ENCODE measurements at places on chromosomes 11 and 22. TPM values are rescaled to one million over a fixed set of nuclear protein-coding genes. Genes with fewer than 3 reads are reported as not detected.

The RNF215 gene
- polyA plus RNA-seq, result 1.1 TPM

The NXPE1 gene
- not detected for polyA plus RNA-seq

The SYT7 gene
- polyA plus RNA-seq, result not detected

The RNF169 gene
- 1.6 TPM for polyA plus RNA-seq

The BACE1-AS gene
- 0.82 TPM for polyA plus RNA-seq

DNA sequence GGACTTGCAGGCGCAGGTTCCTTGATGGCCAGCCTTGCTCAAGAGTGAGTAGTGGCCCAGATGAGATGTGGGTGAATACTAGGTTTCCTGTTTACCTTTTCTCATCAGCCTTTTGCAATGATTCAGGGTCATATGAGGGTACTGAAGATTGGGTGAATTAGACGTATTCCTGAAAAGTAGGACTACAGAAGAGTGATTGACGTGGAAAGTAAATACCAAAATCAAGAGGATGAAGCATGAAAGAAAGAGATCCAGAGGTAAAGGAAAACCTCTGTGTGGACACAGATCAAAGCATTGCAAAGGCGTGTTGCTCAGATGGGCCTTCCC is 59.9 kb downstream of the CYB5R2 start:
- no peak for DNase-seq

DNA sequence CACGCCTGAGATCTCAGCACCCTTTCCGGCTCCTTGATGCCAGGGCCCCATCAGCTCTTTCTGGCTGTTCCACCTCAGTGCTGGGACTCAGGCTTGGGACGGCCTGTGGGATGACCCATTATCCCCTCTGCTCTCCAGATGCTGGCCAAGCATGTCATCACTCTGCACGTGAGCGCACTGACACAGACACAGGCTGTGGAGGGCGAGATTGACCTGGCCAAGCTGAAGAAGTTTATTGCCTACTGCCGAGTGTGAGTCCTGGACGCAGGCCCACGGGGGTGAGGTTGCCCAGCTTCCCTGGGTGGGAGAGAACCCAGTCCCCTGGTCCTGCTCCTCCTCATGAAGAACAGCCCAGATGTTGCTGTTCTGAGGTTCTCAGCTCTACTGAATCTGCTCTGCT is 17.7 kb downstream of the MCM5 start:
- no peak for DNase-seq

DNA sequence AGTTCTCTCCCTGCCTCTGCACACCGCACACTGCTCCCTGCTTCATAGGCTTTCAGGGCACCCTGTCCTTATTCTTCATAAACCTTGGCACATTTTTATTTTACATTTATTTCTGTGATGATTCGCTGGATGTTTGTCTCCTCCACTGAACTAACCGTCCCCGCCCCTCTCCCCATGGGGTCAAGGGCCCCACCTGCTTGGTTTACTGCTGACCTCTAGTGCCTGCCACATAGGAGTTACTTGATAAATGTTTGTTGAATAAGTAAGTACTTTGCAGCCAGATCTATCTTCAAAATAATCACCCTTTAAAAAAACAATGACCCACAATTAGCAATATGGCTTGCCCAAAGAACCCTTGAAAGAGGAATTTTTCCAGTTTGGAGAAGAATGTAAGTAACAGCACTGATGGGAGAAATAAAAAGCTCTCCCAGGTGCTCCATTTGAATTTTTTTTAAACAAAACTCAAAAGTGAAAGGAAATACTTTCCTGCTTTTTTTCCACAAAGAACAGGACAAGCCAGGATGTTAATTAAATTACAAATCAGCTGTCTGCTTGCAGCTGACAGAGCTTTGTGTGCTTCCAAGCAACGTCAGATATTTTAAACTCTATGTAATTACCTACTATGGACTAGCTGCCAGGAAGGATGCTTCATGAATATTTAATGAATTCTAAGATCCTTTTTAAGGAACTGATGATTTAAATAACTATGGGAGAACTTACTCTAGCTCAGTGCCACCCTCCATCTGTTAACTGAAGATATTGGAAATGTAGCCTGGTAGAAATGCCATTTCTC is 1083.6 kb downstream of the DLG2 start:
- DNase-seq, result no peak

DNA sequence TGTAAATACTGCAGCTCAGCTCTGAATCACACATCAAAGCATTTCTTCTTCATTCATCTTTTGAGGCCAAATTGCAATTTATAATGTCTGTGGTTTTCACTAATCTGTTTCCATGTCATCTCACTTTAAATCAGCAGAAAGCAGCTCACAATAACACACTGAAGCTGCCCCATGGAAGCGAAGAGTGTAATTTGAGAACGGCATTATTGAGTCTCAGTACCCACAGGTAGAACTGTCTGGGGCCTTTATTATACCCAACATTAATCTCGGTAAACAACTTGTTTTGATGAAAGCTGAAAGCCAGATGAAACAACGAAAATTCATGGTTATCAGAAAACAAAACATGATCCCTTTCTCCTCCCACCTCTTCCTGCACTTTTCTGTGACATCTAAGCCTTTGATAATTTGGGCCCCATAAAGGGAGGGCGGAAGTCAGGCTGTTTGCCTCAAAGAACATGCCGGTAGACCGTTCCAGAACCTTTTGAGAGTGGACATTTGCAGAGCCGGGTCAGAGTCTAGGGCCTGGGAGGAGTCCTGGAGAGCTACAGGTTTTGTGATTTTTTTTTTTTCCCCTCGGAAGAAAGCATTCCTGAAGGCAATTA is 68.2 kb upstream of the SESN3 start:
- DNase-seq, result peak; percentile 21

DNA sequence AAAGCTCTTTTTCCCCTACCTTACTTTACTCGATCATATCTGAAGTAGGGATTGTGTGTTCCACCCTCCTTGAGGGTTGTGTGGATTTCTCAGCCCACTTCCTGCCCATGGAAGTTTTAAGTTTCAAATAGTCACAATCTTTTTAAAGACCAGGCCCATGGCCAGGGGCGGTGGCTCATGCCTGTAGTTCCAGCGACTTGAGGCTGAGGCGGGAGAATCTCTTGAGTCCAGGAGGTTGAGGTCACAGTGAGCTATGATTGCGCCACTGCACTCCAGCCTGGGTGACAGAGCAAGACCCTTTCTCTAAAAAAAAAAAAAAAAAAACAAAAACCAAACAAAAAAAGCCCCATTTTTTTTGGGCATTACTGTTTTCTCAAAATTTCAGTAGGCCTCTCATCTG is 36.3 kb upstream of the LRRC10B start:
- DNase-seq, result no peak

GRCh38 chr22:29049655-29050263 is 11.9 kb downstream of the C22orf31 start:
- DNase-seq, result no peak

DNA sequence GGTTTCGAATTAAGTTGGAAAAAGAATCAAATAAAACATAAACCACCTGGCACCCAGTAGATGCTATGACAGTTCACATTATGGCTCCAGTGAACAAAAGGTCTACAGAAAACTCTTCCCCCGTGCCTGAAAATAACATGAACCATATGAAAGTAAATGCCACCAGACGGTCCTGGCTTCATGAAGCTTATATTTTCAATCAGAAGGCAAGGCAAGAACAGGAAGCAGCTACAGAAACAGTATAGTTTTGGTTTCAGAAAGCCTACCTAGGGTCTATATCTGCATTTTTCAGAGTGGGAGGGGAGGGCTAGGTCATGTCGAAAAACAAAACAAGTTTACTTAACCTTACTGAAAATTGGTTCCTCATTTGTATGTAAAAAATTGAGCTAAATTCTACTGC is 9.8 kb downstream of the RAB30 start:
- DNase-seq, result no peak

DNA sequence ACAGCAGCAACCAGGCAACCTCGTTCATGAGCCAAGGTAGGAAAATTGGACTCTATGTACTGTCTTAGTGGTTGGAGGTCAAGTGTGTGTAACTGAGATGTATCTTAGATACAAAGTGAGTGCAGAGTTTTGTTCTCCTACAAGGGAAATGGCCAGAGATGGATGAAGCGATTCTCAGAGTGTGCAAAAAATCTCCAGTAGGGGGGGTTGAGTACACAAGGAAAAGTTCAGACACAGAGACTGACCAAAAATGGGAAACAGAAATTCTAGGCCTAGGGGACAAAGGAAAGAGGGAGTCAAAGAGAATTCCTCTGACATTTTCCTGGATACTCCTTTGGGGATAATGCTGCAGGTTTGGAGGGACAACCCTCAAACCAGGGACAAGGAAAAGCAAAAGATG is 38.2 kb upstream of the OR5AK2 start:
- DNase-seq, result no peak

DNA sequence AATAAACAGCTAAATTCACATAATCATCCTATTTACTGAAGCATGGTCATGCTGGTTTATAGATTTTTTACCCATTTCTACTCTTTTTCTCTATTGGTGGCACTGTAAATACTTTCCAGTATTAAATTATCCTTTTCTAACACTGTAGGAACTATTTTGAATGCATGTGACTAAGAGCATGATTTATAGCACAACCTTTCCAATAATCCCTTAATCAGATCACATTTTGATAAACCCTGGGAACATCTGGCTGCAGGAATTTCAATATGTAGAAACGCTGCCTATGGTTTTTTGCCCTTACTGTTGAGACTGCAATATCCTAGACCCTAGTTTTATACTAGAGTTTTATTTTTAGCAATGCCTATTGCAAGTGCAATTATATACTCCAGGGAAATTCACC is 10.7 kb downstream of the RAG1 start:
- no peak for DNase-seq

DNA sequence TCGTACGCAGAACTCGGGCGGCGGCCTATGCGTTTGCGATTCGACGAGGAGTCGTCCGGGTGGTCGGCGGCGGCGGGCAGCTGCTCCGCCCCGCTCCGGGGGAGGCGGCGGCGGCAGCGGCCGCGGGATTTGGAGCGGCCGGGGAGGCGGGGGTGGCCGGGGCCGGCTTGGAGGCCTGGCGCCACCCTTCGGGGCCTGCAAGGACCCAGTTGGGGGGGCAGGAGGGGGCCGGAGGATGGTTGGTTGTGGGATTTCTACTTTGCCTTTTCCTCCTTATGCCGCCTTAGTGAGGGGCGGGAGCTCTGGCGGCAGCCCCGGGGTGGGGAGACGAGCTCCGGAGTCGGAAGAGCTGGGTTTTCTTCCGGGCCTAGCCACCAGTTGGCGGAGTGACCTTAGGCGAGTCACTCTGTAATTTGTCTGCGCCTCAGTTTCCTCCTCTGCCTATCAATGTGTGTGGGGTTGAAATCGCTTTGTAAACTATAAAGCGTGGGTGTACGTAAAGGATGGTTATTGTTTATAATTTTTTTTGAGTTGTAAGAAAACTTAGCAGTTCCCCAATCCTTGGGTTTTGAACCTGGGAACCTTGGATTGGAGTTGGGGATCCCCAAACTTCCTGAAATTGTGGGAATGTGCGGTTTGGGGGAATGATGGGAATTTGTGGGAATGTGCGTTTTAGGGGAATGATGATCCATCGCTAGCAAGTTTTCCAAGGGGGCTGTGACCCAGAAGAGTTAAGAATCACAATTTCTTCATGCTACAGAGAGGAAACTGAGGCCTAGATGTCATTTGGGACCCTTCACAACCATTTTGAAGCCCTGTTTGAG is 679 bp downstream of the TUG1 start:
- DNase-seq, result no peak

- DNase-seq, result no peak
Measured at GRCh38 chr11:64998141-64998540, 1.4 kb upstream of the BATF2 start.

DNA sequence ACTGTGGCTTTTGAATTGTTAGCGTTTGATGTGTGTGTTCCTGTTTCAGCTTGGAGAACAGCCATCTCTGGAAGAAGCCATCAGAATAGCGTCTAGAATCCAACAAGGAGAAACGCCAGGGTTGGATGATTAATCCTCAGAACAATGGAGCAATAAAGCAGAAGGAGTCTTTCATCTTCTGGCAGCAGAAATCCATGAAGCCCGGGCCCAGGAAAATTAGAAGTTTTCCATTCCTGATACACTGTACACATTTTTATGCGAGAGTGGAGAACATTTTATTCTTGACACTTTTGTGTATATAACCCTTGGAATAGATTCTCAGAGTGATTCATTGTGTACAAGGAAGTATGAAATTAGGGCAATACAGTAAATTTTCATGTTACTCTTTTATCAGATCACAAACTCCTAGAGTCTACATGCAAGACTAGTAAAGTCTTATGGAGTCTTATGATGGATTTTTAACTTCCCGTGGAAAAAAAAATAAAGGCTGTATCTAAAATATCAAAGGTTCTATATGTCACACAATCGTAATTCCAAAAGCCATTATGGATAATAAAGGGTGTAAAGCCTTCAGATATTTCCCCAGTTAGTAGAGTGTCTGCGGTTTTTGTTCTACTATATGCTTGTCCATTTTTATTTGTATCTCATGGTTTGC is 45.9 kb upstream of the WEE1 start:
- no peak for DNase-seq

GRCh38 chr22:22721681-22722354 is 77.4 kb downstream of the GGTLC2 start:
- no peak for DNase-seq

GRCh38 chr22:37953062-37953436 is 352 bp downstream of the C22orf23 start:
- DNase-seq, result no peak

DNA sequence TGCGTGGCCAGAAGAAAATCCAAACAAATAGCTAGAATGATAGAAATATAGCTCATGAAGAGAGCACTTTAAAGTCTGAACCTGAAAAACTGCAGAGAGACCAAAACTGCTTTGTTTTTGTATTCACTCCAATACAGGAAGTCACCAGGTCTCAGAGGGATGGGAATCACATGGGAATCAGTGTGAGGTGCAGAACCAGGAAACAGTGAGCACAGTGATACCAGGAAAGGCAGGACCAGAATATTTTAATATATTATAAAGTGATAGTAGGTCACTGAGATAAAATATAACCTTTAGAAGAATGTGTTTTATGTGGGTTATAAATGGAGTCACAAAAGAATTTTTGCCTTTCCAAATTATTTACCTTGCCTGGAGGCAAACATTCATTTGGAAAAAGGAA is 277.3 kb downstream of the CASP12 start:
- no peak for DNase-seq

- DNase-seq, result no peak
Measured at GRCh38 chr11:76696756-76697155, 26.2 kb upstream of the LRRC32 start.

- no peak for DNase-seq
Measured at GRCh38 chr22:17890892-17891291, 116.6 kb upstream of the BID start.
